ENCODE measurements at places on chromosomes 12 and 14. TPM values are rescaled to one million over a fixed set of nuclear protein-coding genes. Genes with fewer than 3 reads are reported as not detected.
A peak's percentile ranks its signal among the peaks of the same experiment; 100 is the strongest.

DNA sequence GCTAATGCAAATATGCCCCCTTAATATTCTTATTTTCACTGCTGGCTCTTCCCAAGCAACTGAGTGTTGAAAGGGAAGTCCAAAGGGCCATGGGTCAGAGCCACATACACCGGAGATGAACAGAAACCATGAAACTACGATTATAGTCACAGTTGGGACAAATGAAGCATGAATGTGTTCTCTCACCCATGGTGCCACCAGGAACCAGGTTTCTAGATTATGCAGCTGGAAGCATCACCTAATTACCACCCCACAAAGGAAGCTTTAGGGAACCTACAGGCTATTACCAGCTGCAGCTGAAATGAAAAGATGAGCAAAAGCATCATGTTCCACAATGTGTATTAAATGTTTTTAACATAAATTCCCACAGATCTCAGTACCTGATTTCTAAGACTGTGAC lies 15.4 kb downstream of the TMTC1 start:
- H3K4me3 ChIP-seq: no peak overlapping the region
- DNase-seq: no peak
- H3K27ac ChIP-seq: no peak overlapping the region
- H3K27me3 ChIP-seq: no peaks in the 10 kb centered on the region

DNA sequence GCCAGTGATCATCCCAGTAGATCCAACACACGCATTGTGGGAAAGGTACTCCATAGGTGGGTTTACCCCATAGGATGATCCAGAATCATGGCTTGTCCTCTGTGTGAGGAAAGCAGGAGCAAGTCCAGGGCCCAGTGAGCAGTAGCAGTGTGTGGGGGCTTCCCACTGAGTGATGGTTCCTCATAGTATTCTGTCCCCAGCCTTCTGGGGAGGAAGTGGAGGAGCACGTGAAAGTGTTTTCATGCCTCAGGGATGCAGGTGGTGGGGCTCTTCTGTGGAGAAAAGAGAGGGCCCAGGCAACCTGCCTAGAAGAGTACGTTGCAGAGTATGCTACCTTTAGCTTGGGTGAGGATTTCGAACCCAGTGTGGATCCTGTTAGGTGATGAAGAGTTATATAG lies 56.5 kb downstream of the SUSD6 start:
- H3K4me3 ChIP-seq: no peak overlapping the region
- DNase-seq: peak; percentile 61
- H3K27ac ChIP-seq: no peak overlapping the region
- H3K4me1 ChIP-seq: peaks cover 48% of the 10 kb centered on the region
- no peaks in the 10 kb centered on the region for H3K27me3 ChIP-seq
- H3K36me3 ChIP-seq: no peaks in the 10 kb centered on the region

DNA sequence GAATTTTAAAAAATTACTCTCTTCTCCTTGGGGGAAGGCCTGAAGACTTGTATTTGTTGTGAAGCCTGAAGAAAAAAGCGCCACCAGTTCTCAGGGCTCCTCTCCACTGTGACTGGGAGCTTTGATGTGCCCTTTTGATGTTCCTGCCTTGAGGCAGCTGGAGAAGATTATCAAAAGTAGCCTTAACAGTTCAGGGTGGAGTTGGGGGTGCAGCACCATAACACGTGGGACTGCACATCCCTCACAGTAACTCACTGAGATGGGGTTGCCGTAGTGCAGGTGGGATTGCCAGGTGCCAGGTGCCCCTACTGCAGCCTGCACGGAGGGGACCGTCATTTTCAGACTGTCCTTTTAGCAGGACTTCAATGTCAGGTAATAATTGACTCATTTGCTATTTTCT lies 474.1 kb downstream of the ETNK1 start:
- H3K27ac ChIP-seq: no peak overlapping the region
- H3K27me3 ChIP-seq: no peaks in the 10 kb centered on the region
- no peak for DNase-seq
- no peak overlapping the region for H3K4me3 ChIP-seq
- H3K4me1 ChIP-seq: no peaks in the 10 kb centered on the region
- no peaks in the 10 kb centered on the region for H3K36me3 ChIP-seq

- DNase-seq: no peak
- H3K27me3 ChIP-seq: no peaks in the 10 kb centered on the region
- peaks cover 6% of the 10 kb centered on the region for H3K36me3 ChIP-seq
- peaks cover 68% of the 10 kb centered on the region for H3K4me1 ChIP-seq
These were observed 1.8 kb upstream of the CKAP4 start for GRCh38 chr12:106249411-106250135.

GRCh38 chr12:106446419-106447092 lies 89.0 kb downstream of the POLR3B start:
- no peak overlapping the region for H3K4me3 ChIP-seq
- H3K4me1 ChIP-seq: no peaks in the 10 kb centered on the region
- peaks cover 20% of the 10 kb centered on the region for H3K36me3 ChIP-seq
- DNase-seq: no peak
- H3K27me3 ChIP-seq: no peaks in the 10 kb centered on the region

DNA sequence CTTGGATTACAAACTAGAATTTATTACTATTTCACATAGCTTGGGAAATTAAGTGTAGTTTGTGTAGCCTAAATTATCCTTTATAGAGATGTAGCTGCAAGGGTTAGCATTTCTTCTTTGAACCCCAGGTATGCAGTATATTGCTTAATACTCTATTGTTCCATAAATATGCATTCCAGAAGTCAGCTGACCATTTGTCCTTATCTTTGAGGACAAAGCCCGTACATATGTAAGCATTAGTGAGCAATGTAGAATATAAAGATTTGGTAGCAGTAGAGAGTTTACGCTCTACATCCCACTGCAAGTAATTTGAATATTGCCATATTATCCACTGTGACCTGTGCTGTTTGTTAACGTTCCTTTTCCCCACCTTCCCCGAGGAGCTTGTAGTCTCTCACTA lies 26.9 kb downstream of the PPM1A start:
- no peak overlapping the region for H3K4me3 ChIP-seq
- peaks cover 10% of the 10 kb centered on the region for H3K36me3 ChIP-seq
- no peak for DNase-seq

DNA sequence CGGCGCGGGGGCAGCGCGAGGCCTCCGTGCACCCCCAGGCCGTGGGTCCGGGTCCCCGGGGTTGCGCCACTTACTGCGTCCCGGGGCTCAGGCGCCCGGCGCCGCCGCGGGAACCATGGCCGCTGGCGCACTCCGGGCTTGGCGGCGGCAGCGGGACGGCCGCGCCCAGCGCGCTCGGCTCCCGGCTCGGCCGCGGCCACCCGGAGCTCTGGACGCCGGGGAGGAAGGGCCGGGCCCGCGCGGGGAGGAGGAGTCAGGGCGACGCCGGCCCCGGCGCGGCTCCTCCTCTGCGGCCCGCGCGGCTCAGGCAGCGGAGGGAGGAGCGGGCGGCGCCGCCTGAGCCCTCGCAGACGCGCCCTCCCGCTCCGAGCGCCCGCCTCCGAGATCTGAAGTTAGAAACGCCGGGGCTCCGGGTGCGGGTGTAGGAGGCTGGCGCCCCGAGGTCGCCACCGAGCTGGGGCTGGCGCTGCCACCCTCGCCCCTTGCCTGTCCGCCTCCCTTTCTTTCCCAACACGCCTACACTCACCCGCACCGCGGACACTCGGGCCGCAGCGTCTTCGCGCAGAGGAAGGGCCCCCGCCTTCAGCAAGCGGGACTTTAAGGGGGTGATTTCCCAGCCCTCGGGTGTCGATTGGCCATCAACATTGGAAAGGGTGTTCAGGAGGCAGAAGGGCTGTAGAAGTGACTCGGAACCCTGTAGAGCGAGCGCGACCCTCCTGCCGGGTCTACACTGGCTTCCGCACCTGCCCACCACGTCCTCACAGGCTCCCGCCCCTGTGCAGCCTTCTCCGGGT lies at the start of gene NIN:
TSS of gene NIN (minus strand) at position 231 of the 794 bp plus-strand sequence. CDS start 9,106 bp downstream, outside the sequence.
- H3K36me3 ChIP-seq: peaks cover 4% of the 10 kb centered on the region
- H3K4me1 ChIP-seq: peaks cover 45% of the 10 kb centered on the region
- DNase-seq: peak; percentile 70
- H3K4me3 ChIP-seq: peak within 1 kb of the TSS; percentile 96

DNA sequence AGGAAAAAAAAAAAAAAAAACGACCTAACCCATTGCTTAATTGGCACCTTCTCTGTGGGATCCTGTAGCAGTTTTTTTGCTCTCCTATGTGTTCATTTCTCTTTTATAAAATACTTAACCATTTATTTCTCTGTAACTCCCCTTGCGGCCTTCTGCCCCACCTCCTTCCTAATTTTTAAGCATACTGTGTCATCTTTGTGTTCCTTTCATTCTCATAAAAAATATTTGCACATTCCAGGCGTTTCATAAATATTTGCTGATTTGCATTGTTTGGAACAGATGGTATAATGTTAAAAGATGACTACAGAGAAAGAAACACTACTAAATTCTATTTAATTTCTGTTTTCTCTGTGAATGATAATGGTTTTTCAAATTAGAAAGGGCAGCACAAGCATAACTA lies 77.9 kb downstream of the NPAS3 start:
- no peak overlapping the region for H3K4me3 ChIP-seq
- no peak overlapping the region for H3K27ac ChIP-seq
- no peaks in the 10 kb centered on the region for H3K27me3 ChIP-seq
- no peaks in the 10 kb centered on the region for H3K4me1 ChIP-seq
- no peak for DNase-seq

DNA sequence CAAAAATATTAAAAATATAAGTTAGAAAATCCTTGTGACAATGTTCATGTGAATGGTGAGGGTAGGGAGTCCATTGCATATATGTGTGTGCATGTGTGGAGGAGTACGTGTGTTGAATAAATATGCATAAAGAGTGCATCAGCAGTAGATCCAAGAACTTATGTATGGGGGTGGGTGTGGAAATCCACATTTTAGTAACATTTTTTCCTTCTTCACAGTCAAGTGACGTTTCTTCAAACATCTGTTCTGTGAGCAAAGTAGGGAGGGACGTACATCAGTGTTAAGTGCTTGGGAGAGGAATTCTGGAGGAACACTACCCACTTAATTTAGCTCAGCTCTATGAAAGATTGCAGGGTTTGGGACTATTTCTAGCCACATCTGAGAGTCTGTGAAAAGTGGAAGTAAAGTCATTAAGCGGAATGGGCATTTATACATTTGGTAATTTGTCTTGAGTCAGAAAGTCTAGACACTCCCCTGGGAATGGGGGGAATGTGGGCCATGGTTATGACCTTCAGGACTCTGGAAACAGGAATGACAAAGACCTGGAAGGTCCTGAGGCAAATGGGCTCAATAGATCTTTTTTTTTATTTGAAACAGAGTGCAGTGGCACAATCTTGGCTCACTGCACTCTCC lies 156.4 kb upstream of the PLXNC1 start:
- H3K27ac ChIP-seq: no peak overlapping the region
- no peaks in the 10 kb centered on the region for H3K36me3 ChIP-seq
- H3K4me3 ChIP-seq: no peak overlapping the region
- DNase-seq: no peak
- H3K4me1 ChIP-seq: no peaks in the 10 kb centered on the region

GRCh38 chr14:103107941-103108748 lies 13.6 kb downstream of the EXOC3L4 start:
- H3K27me3 ChIP-seq: peaks cover 16% of the 10 kb centered on the region
- peak overlapping the region; percentile 57 for H3K27ac ChIP-seq
- peaks cover 84% of the 10 kb centered on the region for H3K4me1 ChIP-seq

DNA sequence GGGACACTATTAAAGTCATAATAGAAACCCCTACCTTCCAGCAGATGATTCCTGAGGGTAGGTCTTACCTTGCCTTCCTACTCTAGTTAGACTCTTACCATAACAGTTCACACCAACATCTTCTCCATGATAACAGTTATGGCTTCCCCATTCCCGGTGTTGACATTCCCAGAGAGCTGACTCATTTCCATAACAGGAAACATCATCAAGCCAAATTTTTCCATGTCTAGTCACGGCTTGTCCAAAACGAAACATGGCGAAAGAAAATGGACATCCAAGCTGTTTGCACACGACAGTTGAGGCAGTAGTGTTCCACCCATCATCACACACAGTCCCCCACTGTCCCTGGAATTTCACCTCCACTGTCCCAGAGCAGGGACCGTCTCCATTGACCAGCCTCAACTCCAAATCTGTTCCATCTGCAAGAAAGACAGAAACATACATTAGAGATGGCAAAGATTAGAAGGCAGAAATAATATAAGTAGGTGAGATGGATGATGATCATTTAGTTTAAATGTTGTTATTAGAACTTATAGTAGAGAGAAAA lies 10.6 kb downstream of the CD163L1 start:
- no peaks in the 10 kb centered on the region for H3K36me3 ChIP-seq
- H3K4me1 ChIP-seq: no peaks in the 10 kb centered on the region
- DNase-seq: no peak

GRCh38 chr14:66066981-66067776 lies 419.0 kb upstream of the CCDC196 start:
- no peaks in the 10 kb centered on the region for H3K27me3 ChIP-seq
- no peaks in the 10 kb centered on the region for H3K36me3 ChIP-seq
- no peak for DNase-seq
- H3K4me1 ChIP-seq: no peaks in the 10 kb centered on the region
- H3K4me3 ChIP-seq: no peak overlapping the region

GRCh38 chr14:72741826-72742117 lies 152.1 kb downstream of the DPF3 start:
- DNase-seq: no peak
- no peaks in the 10 kb centered on the region for H3K36me3 ChIP-seq
- H3K4me1 ChIP-seq: no peaks in the 10 kb centered on the region
- no peak overlapping the region for H3K27ac ChIP-seq
- no peak overlapping the region for H3K4me3 ChIP-seq

GRCh38 chr14:86596024-86596423 lies 1066.1 kb downstream of the FLRT2 start:
- no peaks in the 10 kb centered on the region for H3K4me1 ChIP-seq
- H3K4me3 ChIP-seq: no peak overlapping the region
- no peak for DNase-seq

DNA sequence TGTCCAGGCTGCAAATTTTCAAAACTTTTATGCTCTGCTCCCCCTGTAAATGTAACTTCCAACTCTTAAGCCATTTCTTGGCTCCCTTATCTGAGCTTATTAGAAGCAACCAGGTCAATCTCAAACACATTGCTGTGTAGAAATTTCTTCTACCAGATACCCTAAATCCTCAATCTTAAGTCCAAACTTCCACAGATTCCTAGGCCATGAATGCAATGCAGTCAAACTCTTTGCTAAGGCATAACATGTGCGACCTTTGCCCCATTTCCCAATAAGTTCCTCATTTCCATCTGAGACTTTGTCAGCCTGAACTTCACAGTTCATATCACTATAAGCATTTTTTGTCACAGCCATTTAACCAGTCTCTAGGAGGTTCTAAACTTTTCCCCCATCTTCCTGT lies 64.5 kb downstream of the TMTC3 start:
- no peak for DNase-seq
- H3K4me1 ChIP-seq: no peaks in the 10 kb centered on the region
- H3K36me3 ChIP-seq: no peaks in the 10 kb centered on the region
- no peak overlapping the region for H3K27ac ChIP-seq
- no peak overlapping the region for H3K4me3 ChIP-seq

HSP90AA1 gene
- 60.1 TPM for polyA plus RNA-seq

DNAI7 gene
- not detected for polyA plus RNA-seq

SLC6A13 gene
- 0.09 TPM for polyA plus RNA-seq

DPF3 gene
- not detected for polyA plus RNA-seq

DDHD1 gene
- 2.2 TPM for polyA plus RNA-seq

TXNDC16 gene
- 2.6 TPM for polyA plus RNA-seq

C12orf50 gene
- polyA plus RNA-seq: not detected

ATG2B gene
- 0.94 TPM for polyA plus RNA-seq
